ENCODE measurements at places on chromosomes 6 and 20.

DNA sequence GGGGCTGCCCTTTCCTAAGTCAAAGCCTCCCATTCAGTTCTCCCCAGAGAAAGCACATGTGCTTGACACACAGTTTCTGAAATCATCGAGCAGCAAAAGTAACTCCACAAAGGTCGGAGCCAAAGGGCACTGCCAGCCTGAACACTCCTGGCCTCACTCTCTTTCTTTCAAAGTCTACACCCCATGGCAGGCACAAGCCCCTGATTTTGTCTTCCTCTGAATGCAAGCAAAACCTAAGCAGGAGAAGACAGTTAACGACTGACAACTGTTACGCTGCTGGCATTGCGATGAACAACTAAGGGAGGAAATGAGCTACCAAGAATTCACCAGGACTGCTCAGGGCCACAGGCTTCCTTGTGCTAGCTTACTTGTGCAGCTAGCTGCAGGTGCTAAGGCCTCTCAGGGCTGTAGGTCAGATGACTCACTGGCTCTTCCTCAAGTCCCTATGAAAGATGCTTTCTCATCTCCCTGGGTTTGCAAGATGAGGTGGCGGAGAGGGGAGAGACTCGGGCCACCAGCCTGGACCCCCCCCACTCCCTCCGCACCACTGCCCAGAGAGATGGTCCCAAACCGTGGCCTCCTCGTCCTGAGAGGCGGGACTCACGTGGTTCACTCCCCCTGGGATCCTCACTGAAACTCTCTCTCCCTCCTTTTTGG, 208.2 kb downstream of the DLL1 start:
- no peak for DNase-seq

GRCh38 chr6:156598071-156598854, 178.9 kb upstream of the ARID1B start:
- DNase-seq, result no peak

DNA sequence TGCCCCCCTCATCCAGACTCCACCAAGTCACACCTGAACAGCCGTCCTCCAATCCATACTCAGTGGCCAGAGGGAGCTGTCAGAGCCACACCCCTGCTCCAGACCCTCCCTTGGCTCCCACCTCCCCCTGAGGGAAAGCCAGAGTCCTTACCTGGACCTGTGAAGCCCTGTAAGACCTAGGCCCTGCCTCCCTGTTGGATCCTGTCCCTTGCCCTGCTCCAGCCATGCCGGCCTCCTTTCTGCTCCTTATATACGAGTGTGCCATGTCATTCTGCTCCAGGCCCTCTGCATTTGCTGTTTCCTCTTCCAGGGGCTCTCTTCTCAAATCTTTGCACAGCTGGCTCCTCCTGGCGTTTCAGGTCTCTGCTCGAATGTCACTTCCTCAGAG, 100.3 kb upstream of the MYL9 start:
- no peak for DNase-seq

GRCh38 chr6:88135578-88136114, 30.5 kb downstream of the CNR1 start:
- DNase-seq, result no peak

DNA sequence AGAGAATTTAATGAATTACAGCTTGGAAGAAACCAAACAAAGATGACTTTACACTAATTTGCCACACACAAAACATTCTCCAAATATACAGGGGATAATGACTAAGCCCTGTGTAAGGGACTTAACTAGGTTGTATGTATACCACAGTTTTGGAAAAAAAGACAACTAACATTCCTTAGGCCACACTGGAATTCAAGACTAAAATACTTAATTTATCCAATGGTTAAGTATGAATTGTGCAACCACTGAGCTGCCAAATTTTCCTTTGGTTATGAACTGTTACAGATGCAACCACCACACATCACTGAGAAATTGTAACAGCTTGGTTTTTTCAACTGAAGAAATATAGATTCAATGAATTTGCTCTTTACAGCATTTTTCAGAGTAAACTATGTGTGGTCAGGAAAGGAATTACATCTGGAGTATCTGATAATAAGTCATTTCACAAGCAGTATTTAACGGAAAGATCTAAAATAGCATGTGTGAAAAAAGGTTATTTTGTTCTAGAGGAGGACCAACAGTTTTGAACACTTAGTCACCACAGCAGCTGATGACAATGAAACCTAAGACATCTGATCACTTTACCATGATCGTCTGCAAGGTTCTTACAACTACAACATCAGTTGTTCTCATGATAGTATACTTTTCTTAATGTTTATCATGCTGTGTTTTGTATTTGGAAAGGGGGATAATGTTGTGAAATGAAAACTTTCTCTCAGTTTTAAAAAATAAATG, 318.8 kb downstream of the BCKDHB start:
- DNase-seq, result no peak
